Activated CD4-positive, alpha-beta T cell treated with anti-CD3 and anti-CD28 coated beads, Interleukin-2, amount 50 U/mL, for 48 hours (primary cell): ENCODE measurements at places on chromosomes 1 and 21.

DNA sequence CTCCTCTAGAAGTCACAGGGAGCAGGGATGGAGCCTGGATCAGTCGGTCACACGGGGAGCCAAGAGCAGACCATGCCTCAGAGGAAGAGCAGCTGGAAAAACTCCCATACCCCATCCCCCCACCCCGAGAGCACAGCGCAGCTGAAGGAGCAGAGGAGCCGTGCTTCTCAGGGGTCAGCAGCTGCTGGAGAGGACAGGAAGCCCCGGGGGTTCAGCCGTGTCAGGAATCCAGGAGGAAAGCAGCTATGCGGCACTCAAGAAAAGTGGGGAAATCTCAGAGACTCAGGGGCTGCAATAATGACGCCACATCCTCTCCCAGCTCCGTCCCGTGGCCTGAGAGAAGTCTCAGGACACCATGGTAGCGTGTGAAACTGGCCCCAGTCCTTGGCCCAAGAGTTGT is 102.3 kb downstream of the NPHP4 start:
- DNase-seq = no peak

DNA sequence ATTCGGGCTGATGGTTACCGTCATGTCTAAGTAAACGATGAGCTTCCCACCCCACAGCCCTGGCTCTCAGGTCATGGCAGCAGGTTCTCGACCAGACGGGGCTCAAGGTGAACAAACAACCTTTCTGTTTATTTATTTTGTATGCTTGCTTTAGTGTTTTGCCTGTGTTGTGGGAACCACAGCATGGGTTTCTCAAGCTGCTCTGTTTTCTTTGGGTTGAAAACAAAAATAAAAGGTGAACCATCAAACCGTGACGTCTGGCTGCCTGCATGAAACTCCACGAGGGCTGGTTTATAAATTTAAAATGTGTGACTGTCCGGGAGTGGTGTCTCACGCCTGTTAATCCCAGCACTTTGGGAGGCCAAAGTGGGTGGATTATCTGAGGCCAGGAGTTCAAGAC is 28.0 kb downstream of the TMEM51 start:
- DNase-seq = no peak

- DNase-seq = no peak
These were observed 105.8 kb downstream of the SLC16A1 start for GRCh38 chr1:112850034-112850757.

DNA sequence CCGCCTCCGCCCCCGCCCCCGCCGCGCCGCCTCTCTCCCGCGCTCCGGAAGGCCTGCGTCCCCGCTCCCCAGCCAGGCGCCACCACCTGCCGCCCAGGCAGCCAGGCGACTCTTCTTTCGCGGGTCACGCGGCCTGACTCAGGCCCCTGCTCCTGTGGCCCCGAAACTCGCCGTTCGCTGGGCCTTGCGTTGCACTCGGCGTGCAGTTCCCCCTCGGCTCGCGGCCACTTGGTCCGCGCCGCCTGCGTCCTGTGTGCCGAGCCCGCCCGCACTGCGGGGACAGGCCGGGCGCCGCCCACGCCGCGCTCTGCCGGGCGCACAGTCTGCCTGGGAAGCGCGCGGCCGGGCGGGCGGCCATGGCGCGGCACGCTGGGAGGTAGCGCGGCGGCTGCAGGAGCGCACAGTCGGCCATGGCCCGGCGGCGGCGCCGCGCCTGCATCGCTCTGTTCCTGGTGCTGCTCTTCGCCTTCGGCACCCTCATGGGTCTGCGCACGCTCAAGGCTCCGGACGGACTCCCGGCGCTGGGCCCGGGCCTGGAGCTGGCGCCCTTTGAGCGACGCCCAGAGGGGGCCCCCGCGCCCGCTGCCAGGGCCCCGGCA is at the start of gene MANEAL:
TSS of gene MANEAL (plus strand) at position 75 of the 599 bp plus-strand sequence. CDS start at position 411, 336 bp downstream.
- peak; percentile 39 for DNase-seq

DNA sequence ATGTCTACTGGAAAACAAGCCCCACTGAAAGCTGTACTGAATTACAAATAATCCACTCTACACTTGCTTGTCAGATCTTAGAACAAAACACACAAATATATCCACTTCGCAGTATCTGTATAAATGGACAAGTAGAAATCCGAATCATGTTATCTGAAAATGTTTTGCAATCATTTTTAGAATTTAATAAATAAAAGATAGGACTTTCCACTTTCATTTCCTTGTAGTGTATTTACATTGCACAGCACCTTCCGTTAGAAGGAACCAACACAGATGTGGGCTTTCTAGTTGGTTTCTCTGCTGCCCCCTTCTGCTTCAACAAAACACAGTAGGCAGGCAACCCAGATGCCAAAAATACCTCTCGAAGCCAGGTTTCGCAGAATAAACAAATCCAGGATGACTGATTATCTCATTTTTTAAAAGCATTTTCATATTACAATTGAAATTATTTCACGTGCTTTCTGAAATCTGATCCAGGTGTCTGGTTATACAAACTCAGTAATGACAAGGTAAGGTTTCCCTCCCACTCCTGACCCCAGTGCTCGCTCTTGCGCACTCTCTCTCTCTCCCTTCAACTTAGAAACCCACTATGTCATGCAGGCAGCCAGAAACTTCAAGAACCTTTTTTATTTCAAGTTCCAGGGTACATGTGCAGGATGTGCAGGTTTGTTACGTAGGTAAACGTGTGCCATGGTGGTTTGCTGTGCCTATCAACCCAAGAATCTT is 389.9 kb downstream of the SMYD3 start:
- DNase-seq = peak; percentile 3

DNA sequence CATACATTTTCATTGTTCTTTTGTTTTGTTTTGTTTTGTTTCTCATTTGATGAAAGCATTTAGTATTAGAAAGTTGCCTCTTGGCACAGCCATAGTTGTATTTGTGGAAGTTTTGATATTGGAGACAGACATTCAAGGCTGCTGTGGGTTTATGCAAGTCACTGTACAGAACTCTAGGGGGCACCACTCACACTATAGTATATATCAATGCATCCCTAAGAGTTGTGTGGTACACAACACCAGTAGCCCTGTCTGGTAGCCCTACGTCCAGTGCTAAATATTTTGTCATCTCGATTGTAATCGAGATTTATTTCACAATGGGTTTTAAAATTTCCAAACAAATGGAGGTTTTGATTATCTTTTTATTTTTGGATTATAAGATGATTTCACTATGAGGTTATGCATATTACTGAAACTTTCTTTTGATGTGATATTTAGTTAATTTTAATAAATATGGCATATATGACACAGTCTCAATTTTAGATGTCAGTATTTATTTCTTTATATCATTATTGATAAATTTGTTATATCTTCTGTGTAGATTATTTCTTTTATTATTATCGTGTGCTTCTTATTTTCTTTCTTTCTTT is 112.2 kb downstream of the NR5A2 start:
- DNase-seq = peak; percentile 16

DNA sequence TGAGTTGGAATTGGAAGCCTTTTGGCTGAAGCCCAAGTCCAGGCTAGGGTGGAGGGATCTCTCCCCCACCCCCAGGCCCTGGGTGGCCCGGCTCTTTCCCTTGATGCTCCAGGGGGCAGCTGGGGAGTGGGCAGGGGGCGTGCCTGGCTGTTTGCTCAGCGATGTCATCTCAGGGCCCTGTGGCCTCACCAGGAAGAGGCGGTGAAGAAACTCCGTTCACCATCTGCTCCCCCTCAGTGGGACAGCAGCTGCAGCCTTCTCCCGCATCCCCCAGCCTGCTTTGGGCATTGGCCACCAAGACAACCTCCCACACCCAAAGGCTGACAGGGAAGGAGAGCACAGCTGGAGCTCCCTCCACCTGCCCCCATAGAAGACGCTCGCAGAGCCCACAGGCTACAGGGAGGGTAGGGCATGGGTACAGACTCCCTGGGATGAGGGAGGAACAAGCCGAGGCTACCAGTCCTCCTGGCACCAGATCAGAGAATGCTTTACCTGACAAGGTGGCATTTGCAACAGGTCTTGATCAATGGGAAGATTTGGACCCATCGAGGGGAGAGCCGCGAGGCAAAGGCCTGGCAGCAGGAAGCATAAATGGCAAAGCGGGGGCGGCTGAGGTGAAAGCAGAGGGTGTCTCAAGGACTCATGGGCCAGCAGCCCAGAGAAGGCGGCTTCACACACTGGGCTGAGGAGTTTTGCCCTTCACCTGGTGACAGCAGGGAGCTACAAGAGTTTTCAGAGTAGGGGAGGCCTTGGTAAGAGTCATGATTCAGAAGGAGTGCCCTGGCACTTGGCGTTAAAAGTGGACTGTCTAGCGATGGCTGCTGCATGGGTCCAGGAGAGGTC is 6.5 kb upstream of the GUCA2A start:
- DNase-seq = no peak

- DNase-seq = peak; percentile 10
These were observed 418.6 kb downstream of the MRPL39 start for GRCh38 chr21:25188677-25189079.
